NCI-H1105 (cell line): ENCODE measurements at places on chromosomes 2 and 18.

DNA sequence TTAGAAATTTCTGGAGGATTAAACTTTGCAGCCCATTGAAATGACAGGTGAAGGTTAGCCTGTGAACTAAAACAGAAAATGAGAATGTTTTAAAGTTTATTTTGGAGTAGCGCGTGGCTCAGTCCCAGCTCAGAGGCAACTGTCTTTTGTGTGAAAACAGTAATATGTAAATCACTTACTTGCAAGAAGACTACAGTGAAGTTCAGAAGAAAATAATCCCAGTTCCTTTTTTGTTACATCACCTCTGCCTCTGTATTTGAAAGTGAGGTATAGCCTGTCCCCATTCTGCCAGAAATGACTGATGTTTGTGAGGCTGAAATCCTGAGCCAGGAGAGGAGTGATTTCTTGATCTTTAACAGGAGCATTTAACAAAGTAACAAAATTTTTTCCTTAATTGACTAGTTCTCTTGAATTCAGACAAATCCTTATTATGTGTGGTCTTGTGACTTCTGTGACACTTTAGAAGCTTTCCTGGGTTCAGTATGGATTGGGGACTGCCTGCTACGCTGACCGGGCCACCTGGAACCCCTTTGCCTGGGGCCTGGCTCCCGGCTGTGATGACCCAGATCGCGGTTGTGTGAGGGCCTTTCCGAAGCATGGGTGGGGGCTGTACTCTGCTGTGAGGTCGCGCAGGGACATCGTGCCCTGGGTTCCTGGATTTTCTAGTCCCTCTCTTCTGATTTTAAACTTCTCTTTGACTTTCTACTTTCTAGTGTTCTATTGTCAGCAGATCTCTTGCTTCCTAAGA is 24.3 kb downstream of the TRAPPC12 start:
- DNase-seq = no peak

GRCh38 chr18:33212363-33212762 is 228.2 kb downstream of the CCDC178 start:
- peak; percentile 75 for DNase-seq

GRCh38 chr2:226771067-226771466 is 28.6 kb downstream of the IRS1 start:
- no peak for DNase-seq

- DNase-seq = peak; percentile 17
Observed at GRCh38 chr2:170369894-170370293, 191.9 kb downstream of the MYO3B start.

DNA sequence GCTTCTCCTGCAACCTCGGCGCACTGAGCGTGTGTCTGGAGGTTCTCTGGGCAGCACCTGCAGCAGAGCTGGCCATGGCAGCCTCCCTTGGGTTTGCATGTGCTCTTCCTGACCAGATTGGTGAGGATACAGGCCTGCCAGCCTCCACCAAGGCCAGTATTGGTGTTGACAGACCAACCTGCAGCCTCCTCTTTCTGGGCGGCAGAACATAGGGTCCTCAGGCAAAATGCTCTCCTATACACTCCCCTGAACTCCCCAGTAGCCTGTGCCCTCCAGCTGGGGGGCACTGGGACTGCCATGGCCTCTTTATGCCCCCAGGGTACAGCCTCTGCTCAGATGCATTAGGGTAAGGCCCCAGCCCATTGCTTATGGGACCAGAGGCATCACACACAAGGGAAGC is 131.9 kb upstream of the SPRED2 start:
- no peak for DNase-seq

- DNase-seq = no peak
Observed at GRCh38 chr2:239535413-239536144, 134.8 kb upstream of the HDAC4 start.

- DNase-seq = no peak
Observed at GRCh38 chr2:219967247-219968245, 340.1 kb downstream of the SLC4A3 start.

- no peak for DNase-seq
Observed at GRCh38 chr2:100208141-100208770, 65.9 kb upstream of the AFF3 start.

GRCh38 chr18:70021043-70021442 is 73.4 kb upstream of the CD226 start:
- DNase-seq = no peak

GRCh38 chr2:96116879-96117533 is 635 bp upstream of the ADRA2B start:
- DNase-seq = no peak

DNA sequence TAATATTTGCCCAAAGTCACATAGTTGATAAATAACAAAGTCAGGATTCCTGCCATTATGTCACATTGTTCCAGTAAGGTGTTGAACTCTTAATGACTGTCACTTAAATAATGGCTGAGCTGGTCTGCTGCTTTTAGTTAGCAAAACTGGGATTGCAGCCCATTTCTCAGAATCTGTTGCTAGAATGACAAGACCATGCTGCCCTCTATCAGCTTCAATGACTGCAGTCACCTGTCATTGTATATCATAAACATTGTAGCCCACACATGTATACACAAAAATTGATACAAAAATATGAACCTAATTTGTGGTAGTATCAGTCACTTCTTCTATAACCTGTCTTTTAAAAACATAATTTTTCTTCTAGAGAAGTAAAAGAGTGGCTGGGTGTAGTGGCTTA is 121.1 kb downstream of the FAM161A start:
- DNase-seq = no peak

DNA sequence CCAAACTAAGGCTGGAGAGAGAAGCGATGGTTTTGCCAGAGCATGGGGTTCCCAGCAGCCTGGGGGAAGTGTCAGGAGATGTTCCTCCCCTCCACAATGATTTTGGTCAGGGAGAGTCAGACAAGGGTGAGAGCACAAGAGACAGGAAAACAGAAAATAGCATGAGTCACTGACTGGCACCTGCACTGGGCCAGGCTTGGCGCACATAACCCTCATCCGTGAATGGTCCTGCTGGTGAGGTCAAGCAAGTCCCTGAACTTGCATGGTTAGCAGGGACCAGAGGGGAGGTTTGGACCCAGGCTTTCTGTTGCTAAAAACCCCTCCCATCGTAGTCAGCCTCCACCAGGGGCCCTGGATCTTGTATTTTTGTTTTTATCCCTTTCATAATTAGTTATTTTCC is 174.5 kb upstream of the MYT1L start:
- no peak for DNase-seq

GRCh38 chr2:24009367-24009679 is 562 bp upstream of the MFSD2B start:
- DNase-seq = no peak

DNA sequence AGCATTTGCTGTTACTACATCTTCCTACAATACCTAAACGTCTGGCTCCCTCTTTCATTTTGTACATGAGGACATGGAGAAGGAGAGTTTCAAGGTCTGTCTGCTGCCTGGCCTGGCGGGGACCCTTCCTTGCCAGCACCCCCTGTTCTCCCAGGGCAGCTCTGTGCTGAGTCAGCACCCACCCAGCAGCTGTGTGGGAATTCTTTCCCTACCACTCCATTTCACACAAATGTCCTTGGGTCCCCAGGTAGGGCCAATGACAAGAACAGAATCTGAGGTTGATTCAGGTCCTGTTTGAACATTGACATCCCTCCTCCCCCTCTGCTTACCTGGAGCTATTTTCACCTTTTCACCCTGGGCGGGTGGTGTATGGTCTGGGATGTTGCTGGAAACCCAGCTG is 129.9 kb upstream of the ITGA6 start:
- DNase-seq = no peak

GRCh38 chr2:101627285-101628029 is 70.0 kb upstream of the MAP4K4 start:
- DNase-seq = no peak

GRCh38 chr2:165938237-165938636 is 15.3 kb downstream of the TTC21B start:
- DNase-seq = no peak

DNA sequence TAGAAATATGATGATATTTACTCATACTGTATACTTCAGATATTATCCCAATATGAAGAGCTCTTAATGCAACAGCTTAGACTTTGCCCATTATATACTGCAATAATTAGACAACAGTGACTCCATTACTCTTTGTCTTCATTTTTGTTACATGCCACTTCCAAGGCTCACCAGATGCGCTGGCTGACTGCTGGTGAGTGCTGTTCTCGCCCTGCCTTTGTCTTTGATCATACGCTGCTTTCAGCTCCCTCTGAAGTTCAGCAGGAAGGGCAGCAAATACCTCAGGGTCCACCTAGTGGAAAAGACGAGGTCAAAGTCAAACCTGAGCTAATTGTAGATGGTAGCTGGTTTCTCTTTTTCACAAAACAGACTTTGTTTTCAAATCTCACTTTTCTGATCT is 66.3 kb downstream of the EIF5B start:
- no peak for DNase-seq

DNA sequence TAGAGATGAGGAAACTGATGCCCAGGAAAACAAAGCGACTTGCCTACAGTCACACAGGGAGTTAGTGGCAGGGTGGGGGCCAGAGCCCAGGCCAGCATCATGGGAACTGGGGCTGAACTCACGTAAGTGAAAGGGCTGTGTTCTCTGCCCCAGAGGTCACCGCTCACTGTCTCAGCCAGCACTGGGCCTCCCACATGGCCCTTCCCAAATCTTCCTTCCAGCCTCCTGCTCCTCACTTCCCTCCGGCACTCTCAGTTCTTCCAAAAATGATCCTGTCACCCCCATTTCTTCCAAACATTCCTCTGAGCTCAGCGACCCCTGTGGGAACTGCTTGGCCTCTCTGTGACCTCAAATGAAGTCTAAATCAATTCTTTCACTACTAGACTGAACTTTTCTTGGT is 90.5 kb upstream of the TMEM247 start:
- no peak for DNase-seq

GRCh38 chr2:107062173-107062572 is 176.2 kb upstream of the ST6GAL2 start:
- no peak for DNase-seq

DNA sequence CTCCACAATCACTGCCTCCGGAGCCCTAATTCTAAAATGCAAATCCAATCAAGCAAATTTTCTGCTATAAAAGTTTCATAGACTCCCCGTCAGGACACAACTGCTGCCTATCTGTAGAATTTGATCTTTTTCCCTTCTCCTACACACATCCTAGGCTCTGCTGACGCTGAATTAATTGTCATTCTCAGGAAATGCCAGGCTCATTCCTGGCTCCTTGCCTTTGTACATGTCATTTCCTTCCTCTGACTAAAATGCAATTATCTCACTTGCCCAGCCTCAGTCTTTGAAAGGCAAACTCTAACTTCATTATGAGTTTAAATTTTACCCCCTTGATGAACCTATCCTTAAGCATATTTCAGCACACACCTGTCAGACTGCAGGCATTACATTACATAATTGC is 844.9 kb upstream of the CRIM1 start:
- no peak for DNase-seq

DNA sequence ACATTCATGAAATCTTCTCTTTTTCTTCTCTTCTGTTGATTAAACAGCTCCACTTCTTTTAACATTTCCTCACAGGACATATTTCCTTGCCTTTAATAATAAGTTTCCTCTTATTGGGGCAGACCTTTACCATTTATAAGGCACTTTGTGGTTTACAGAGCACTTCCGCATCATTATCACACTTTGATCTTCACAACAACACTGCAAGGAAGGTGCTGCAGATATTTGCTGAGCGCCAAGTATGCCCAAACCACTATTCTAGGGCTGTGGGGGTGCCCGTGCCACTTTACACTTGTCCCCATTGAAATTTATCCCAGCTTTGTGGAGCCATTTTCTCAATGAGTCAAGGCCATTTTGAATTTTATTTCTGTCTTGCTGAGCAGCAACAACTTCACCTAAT is 246.6 kb downstream of the SS18 start:
- no peak for DNase-seq

DNA sequence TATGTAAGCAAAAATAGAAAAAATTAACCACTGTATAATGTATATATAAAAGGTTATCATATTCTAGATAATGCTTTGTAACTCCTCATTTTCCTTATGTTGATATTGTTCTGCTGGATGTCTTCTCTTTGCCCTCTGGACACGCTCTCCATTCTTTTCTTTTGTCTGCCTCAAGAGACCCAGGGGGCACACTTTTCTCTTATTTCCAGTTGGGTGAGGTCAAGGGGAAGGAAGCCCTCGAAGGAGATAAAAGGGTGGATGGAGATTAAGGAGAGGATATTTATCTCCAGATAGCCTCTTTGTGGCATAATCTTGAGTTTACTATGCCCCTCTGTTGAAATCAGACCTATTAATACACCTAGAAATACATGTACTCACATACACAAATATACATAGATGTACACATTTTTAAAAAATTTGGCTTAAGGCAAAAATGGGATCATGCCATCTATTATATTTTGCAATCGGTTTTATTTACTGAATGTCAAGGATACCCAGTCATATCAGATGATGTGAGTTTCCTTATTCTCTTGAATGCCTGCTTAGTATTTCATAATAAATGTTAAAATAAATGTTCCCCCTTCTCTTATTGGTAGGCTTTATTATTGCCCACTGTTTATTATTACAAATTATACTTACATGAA is 65.3 kb downstream of the LCLAT1 start:
- DNase-seq = no peak

DNA sequence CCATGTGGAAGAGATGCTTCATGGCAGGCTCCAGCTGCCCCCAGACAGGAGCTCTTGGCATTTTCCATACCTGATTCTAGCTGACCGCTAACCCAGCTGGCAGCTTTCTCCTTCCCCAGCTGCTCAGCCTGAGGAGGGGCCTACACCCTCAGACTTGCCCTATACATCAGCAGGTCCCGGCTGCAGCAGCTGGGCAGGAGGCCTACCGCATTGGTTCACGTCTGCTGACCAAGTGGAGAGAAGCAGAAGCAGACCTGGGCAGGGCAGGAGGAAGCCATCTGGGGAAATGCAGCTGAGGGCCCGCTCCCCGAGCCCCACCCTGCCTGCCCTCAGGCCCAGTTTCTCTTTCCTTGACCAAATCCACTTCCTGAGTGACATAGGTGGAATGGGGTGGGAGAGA is 50.7 kb downstream of the LBH start:
- DNase-seq = no peak

GRCh38 chr2:47598476-47598875 is 184.5 kb upstream of the MSH6 start:
- no peak for DNase-seq

GRCh38 chr2:178301649-178302238 is 107.4 kb downstream of the OSBPL6 start:
- no peak for DNase-seq

- no peak for DNase-seq
Observed at GRCh38 chr18:2921778-2922177, 75.0 kb downstream of the EMILIN2 start.

DNA sequence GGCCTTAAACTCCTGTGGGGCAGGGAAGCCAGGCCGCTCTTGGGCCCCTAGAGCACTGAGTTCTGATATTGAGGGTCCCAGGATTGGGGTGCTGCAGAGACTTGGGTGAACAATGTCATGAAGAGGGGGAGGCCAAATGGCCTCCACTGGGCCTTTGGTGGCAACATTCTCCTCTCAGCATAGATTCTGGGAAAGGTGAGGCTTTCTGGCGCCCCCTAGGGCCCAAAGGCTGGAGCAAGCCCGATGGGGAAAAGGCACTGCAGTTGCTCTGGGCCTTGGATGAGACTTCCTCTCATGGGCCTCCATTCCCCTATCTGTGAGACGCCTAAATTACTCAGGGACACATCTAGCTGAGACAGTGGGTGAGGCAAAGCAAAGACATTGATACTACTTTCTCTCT is 84.8 kb downstream of the ACAA2 start:
- peak; percentile 3 for DNase-seq
